ENCODE measurements at places on chromosomes 6 and 20.

- H3K36me3 ChIP-seq, result no peaks in the 10 kb centered on the region
These were observed 587.8 kb upstream of the JAG1 start for GRCh38 chr20:11261533-11262000.

DNA sequence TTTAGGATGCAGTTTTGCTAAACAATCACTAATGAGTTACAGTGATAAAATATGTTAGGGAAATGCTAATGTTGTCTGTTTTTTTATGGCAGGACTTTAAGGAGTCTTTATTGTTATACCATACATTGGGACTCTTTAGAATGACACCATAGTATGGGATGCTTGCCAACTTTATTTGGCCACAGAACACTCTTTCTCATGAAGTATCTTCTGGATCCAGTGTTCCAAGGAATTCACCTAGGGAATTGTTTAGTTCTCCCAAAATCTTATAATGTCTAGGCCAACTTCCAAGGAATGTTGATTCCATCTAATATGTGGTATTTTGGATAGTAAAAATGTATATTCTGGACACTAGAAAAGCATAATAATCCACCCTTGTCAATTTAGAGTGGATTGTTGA lies 3.3 kb downstream of the RIN2 start:
- no peak overlapping the region for H3K4me3 ChIP-seq
- no peaks in the 10 kb centered on the region for H3K36me3 ChIP-seq
- H3K27me3 ChIP-seq, result no peaks in the 10 kb centered on the region

- peaks cover 3% of the 10 kb centered on the region for H3K4me1 ChIP-seq
- no peaks in the 10 kb centered on the region for H3K27me3 ChIP-seq
- no peak overlapping the region for H3K27ac ChIP-seq
- no peaks in the 10 kb centered on the region for H3K36me3 ChIP-seq
These were observed 26.7 kb downstream of the IYD start for GRCh38 chr6:150395388-150396009.

DNA sequence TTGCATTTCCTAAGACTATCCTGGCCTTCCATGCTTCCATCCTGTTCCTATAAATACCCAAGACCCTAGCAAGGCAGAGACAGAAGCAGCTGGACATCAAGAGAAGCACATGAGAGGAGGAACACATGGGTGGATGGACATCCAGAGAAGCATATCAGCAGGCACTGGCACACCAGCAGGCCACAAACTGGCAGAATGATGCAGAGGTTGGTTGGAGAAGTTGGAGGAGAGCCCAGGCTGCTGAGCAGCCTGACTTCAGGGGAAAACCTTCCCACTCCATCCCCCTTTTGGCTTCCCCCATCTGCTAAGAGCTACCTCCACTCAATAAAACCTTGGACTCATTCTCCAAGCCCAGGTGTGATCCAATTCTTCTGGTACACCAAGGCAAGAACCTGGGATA lies 332.5 kb downstream of the FRK start:
- H3K36me3 ChIP-seq, result no peaks in the 10 kb centered on the region
- H3K27me3 ChIP-seq, result no peaks in the 10 kb centered on the region
- no peak overlapping the region for H3K4me3 ChIP-seq
- no peak for DNase-seq

DNA sequence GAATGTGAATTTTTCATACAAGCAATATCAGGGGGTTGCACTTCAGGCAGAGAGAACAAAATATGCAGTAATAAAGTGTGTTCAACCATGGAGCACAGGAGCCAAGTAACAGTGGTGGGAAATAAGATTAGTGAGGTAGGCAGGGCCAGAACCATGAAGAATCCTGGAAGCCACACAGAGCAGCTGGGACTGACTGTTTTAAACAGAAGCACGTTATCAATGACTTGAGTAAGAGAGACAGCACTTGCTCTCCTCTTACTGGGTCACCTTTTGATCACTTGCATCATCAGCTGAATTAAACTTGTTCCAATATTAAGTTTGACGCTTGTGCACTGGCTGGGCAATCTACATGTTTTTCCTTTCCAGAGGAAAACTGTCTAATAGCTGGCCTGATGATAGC lies 238.5 kb downstream of the TBX18 start:
- no peak overlapping the region for H3K4me3 ChIP-seq
- no peak overlapping the region for H3K27ac ChIP-seq
- no peak for DNase-seq
- peaks cover 11% of the 10 kb centered on the region for H3K4me1 ChIP-seq
- no peaks in the 10 kb centered on the region for H3K36me3 ChIP-seq
- H3K27me3 ChIP-seq, result no peaks in the 10 kb centered on the region

DNA sequence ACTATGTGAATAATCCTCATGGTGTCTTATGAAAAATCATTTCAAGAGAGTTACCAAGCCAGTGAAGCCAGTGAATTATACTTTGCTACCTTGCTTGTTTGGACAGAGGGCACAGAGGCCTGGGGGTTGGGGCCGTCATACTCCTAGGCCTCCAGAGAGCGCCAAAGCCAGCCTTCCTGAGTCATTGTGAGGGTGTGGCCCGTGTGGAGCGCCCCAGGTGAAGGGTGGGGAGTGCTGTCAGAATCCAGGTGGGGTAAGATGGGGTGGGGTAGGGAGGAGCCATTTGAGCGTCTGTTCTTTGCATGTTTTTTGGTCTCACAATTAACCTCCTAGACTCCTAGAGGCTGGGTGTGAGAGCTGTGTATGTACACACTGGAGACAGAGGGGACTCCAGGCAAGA lies 71.1 kb downstream of the PERP start:
- H3K4me1 ChIP-seq, result no peaks in the 10 kb centered on the region
- H3K27me3 ChIP-seq, result no peaks in the 10 kb centered on the region
- H3K4me3 ChIP-seq, result no peak overlapping the region
- no peak overlapping the region for H3K27ac ChIP-seq
- no peaks in the 10 kb centered on the region for H3K36me3 ChIP-seq
- peak; percentile 15 for DNase-seq

DNA sequence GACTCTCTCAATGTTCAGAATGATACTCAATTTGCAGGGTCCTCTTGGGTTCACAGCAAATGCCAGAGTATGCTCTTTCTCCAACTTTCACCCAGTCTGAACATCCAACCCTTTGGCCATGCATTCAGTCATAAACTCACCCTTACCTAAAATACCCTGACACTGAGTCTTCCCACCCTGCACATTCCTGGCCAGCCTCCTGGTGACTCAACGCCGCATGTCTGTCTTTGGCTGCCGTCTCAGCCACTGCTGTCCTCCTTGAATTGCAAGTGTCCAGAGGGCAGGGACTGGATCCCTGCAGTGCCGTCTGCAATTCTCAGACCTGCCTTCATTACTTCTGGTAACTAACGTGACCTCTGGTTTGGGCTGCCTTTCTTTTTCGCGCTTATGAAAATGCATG lies 593.4 kb downstream of the QKI start:
- no peak overlapping the region for H3K4me3 ChIP-seq
- no peaks in the 10 kb centered on the region for H3K36me3 ChIP-seq
- H3K27me3 ChIP-seq, result no peaks in the 10 kb centered on the region
- no peak for DNase-seq
- H3K27ac ChIP-seq, result no peak overlapping the region

DNA sequence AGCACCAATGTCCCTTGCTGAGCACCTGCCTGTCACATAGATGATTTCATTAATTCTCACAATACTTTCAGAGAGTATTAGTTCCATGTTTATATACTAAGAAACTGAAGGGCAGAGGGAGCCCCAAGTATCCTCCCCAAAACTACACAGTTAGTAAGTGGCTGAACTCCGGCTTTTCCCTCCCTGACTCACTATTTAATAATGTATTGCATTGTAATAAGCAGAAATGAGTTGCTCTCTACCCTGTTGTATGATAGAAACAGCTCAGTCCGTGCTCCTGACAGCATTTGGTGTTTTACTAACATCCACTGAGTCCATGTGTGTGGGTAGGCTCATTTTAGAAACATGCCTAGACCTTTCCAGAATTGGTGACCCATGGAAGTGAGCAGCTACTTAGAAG lies 76.8 kb downstream of the OLIG3 start:
- no peak overlapping the region for H3K4me3 ChIP-seq
- no peak overlapping the region for H3K27ac ChIP-seq
- no peaks in the 10 kb centered on the region for H3K27me3 ChIP-seq
- no peaks in the 10 kb centered on the region for H3K4me1 ChIP-seq
- DNase-seq, result no peak

- no peaks in the 10 kb centered on the region for H3K4me1 ChIP-seq
- no peak for DNase-seq
- no peak overlapping the region for H3K4me3 ChIP-seq
- H3K27ac ChIP-seq, result no peak overlapping the region
- no peaks in the 10 kb centered on the region for H3K27me3 ChIP-seq
These were observed 53.9 kb upstream of the PCSK2 start for GRCh38 chr20:17172836-17173516.

GRCh38 chr6:147132889-147133288 lies 71.3 kb upstream of the STXBP5 start:
- H3K4me1 ChIP-seq, result no peaks in the 10 kb centered on the region
- H3K36me3 ChIP-seq, result no peaks in the 10 kb centered on the region
- H3K27me3 ChIP-seq, result no peaks in the 10 kb centered on the region
- DNase-seq, result no peak

DNA sequence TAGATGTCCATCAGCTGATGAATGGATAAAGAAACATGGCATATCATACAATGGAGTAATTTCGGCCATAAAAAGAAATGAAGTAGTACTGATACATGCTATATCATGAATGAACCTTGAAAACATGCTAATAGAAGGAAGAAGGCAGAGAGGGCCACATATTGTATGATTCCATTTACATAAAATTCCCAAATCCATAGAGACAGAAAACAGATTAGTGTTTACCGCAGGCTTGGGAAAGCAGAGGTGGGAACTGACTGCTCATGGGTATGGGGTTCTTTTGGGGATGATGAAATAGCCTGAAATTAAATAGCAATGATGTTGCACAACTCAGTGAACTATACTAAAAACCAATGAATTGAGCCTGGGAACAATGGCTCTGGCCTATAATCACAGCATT lies 58.3 kb downstream of the SERAC1 start:
- no peak overlapping the region for H3K4me3 ChIP-seq
- no peak for DNase-seq
- H3K27me3 ChIP-seq, result no peaks in the 10 kb centered on the region
- no peaks in the 10 kb centered on the region for H3K36me3 ChIP-seq
- no peaks in the 10 kb centered on the region for H3K4me1 ChIP-seq

DNA sequence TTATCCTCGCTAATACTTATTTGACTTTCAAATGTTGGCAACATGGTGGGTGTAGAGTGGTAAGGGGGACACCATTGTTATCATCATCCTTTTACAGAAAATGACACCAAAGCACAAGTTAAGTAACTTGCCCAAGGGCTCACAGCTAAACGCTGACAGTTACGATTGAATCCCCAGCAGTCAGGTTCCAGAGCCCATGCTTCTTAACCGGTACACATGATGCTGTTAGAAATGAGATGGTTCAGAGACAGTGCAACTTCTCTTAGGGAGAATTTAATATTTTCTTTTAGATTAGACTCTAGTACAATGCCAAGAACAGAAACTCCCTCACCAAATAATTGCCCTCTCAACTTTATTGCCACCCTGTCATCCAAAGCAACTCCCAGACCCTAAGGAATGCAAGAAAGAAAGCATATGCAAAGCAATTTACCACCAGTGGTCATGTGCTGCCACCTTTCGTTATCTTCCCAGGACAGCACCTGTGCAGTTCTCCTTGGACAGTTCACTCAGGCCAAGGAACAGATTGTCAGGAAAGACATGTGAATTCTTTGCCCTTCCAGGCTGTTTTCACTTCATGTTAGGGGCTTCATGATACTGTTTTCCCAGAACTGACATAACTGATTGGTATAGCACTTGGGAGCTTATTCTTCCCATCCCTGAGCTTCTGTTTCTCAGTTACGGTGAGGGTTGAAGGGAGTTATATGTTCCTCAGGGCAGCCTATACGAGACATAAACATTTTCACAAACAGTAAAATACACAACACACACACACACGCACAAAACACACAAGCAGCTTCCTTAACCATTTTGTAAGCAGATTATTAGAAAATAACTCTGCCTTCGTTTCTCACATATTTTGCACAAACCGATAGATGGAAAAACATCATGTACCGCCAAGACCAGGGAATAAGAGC lies 5.1 kb downstream of the HLA-DMA start:
- H3K27me3 ChIP-seq, result no peaks in the 10 kb centered on the region
- H3K27ac ChIP-seq, result no peak overlapping the region
- no peaks in the 10 kb centered on the region for H3K36me3 ChIP-seq
- H3K4me3 ChIP-seq, result no peak overlapping the region
- DNase-seq, result peak; percentile 76

DNA sequence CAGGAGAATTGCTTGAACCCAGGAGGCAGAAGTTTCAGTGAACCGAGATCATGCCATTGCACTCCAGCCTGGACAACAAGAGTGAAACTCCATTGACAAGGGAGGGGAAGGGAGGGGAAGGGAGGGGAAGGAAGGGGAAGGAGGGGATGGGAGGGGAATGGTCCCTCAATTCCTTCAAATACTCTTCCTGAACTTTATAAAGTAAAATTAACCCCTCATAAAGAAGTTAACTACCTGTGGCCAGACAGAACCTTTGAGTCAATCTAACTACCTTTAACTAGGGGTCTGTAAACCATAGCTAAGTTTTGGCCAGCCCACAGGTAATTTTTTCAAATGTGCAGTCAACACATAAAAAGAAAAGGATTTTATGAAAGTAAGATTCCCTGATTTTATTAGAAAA lies 131.0 kb downstream of the ZMYND8 start:
- no peaks in the 10 kb centered on the region for H3K27me3 ChIP-seq
- H3K4me1 ChIP-seq, result no peaks in the 10 kb centered on the region
- H3K4me3 ChIP-seq, result no peak overlapping the region
- DNase-seq, result no peak
- H3K36me3 ChIP-seq, result peaks cover 6% of the 10 kb centered on the region
- H3K27ac ChIP-seq, result no peak overlapping the region

GRCh38 chr6:117795234-117795633 lies 111.8 kb upstream of the SLC35F1 start:
- no peaks in the 10 kb centered on the region for H3K36me3 ChIP-seq
- H3K27ac ChIP-seq, result no peak overlapping the region
- H3K4me3 ChIP-seq, result no peak overlapping the region
- H3K4me1 ChIP-seq, result no peaks in the 10 kb centered on the region
- DNase-seq, result peak; percentile 4

DNA sequence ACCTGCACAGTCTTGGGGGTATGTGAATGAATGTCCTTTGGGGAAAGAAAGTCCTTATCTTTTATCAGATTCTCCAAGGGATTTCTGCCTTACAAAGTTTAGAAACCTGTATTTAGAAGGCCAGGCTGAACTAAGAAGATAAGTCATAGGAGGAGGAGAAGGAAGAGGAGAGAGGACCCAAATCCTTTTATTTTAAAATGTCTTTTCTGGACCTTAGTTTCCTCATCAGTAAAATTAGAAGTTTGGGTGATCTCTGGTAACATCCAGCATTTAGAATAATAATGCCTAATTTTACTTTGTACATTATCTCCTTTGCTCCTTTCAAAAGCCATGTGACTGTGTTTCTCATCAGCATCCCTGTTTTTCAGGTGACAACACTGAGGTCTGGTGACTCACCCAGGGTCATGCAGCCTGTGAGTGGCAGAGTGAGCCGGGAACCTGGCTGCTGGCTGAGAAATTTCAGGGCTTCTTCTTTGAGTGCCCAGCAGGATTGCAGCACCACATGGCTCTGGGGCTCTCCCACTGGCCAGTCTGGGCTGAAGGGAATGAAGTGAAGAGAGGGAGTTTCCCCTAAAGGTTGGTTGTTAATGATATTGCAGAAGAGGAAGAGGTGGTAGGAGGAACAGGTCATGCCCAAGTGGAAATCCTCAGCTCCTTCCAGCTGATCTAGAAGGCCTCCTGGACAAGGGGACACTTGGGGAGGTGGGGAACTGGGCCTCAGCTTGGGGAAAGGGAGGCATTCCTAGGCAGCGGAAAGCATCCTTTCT lies 34.0 kb downstream of the VEGFA start:
- H3K4me1 ChIP-seq, result peaks cover 77% of the 10 kb centered on the region
- H3K4me3 ChIP-seq, result no peak overlapping the region
- H3K36me3 ChIP-seq, result no peaks in the 10 kb centered on the region
- no peaks in the 10 kb centered on the region for H3K27me3 ChIP-seq
- DNase-seq, result peak; percentile 68
